Forelimb muscle (tissue), 1 donor: ENCODE measurements at places on chromosomes 4 and X. TPM values are rescaled to one million over a fixed set of nuclear protein-coding genes. Genes with fewer than 3 reads are reported as not detected.
A peak's percentile ranks its signal among the peaks of the same experiment; 100 is the strongest.

MGAT4D gene
- polyA plus RNA-seq = not detected

TMPRSS11F gene
- 0.06 TPM for polyA plus RNA-seq

S100P gene
- 0.67 TPM for polyA plus RNA-seq

DNA sequence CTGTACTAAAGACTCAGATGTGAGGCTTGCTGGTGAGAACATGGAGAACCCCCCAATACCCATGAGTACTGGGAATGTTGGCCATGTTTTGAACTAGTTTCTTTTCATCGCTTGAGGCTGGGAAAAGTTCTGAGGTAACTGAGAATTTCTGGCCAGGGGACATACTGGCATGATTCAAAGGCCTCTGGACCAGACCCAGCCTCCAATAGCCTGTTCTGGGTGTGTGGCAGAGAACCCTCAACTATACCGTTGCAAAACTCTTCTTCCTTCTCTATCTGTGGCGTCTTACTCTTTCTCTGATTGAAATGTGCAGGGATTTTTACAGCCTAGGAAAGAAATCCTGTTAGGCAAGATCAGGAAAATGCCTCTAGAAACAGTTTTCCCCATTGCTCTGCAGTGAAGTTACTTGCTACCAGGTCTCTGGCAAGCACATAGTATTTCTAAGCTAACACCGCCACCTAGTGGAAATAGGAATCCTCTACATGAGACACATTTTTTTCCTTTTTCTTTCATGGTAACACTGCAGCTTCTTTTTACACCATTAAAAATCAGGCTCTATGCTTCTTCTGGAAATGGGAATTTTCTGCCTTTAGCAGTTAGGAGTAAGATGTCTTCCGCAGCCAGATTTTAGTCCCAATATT, 170.7 kb upstream of the ZCCHC13 start:
- peak; percentile 61 for DNase-seq

DNA sequence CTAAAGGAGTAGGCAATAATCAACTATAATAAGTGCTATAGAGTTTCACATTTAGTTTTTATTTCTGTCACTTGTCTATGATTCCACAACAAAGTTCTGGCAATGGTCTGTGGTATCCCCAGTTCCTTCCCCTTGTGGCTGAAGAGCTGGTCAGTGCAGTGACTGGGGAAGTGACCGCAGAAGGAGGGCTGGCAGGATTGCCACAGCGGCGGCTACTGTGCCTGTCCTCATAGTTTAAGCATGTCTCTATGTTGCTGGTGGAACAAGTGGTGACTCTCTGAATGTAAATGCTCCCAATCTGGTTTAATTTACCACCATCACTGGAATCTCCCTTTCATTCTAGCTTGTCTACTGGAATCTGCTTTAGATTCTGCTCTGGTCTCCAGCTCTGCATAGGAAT, 170.6 kb upstream of the GK2 start:
- DNase-seq = no peak
